ENCODE measurements at places on chromosomes 6 and 20. TPM values are rescaled to one million over a fixed set of nuclear protein-coding genes. Genes with fewer than 3 reads are reported as not detected.

TINAG gene
- total RNA-seq = not detected

NKX2-4 gene
- not detected for total RNA-seq

DNA sequence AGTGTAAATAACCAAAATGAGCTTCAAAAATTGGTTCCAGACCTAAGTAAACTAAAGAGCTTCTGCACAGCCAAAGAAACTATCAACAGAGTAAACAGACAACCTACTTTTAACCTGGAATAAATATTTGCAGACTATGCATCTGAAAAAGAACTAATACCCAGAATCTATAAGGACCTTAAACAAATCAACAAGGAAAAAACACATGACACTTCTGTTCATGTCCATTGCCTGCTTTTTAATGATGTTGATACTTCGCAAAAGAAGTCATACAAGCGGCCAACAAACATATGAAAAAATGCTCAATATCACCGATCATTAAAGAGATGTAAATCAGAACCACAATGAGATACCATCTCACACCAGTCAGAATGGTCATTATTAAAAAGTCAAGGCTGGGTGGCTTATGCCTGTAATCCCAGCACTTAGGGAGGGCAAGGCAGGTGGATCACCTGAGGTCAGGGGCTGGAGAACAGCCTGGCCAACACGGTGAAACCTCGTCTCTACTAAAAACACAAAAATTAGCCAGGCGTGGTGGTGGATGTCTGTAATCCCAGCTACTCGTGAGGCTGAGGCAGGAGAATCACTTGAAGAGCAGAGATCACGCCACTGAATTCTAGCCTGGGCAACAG lies 42.5 kb upstream of the DST start:
- no peak for DNase-seq

DNA sequence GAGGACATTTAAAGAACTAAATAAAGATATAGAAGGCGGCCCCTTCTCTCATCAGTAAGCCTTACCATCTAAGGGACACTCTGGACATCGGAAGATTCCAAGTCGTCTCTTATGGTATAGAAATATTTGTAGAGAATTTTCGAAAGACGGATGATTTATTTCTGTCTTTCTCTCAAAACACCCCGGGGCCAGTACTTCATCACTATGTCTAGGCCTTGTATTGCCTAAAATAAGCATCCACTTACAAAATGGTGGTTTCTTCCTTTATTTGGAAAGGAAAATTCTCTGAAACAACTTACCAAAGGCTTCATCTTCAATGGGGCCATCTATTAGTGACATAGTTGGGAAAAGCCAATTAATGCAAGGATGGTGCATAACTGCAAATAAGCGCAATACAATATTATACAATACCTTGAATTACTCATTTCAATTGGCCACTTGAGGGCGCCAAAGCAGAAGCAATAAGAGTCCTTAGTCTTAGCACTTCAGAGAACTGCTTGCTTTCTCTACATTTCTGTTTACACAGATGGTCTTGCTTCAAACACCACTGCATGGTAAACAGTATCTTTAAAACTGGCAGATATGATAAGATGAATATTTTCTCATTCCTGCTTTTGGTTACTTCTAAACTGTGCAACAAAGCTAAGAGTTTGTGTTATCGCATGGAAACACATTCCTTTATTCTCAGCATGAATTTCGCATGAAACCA lies 113.2 kb downstream of the VIP start:
- peak; percentile 59 for DNase-seq

EYA2 gene
- 15.3 TPM for total RNA-seq

- no peak for DNase-seq
Observed at GRCh38 chr6:129920103-129920798, 59.1 kb upstream of the TMEM244 start.

DNA sequence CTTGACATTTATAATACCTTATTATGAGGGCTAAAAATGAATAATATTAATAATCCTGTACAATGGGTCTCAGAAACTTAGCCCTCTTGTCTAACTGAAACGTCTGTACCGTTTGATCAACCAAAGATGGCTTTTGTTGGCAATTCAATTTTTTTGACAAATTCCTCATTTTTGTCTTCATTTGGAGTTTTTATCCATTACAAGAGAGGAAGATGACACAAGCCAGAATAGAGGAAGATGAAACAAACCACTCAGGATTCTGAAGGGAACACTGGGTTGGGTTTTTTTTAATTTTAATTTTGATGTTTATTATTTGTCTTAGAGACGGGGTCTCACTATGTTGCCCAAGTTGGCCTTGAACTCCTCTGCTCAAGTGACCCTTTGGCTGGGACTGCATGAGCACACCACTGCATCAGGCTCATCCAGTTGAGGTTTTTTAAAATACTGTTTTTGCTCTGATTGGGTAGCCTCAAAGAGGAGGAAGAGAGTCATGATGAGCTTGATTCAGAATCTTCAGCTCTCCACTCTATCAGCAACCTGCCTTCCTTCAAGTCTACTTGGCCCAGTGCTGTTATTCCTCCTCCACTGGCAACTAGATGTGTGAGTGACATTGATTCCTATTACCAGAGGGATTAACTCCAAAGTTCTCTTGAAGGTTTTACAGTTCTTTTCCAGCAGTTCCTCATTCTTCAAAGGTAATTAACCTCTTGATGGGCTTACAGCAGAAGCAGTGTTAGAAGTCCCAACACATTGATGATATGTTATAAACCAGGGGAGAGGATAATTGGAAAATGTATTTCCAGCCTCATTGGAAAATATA lies 71.3 kb downstream of the ATXN1 start:
- DNase-seq = no peak

TCP11 gene
- total RNA-seq = not detected

DNA sequence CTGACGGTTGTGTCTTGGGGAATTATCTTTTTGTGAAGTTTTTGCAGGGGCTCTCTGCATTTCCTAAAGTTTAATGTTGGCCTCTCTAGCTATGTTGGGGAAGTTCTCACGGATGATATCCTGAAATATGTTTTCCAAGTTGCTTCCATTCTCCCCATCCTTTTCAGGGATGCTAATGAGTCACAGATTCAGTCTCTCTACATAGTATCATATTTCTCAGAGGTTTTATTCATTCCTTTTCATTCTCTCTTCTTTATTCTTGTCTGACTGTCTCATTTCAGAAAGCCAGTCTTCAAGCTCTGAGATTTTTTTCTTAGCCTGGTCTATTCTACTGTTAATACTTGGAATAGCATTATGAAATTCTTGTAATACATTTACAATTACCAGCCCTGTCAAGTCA lies 61.3 kb downstream of the UNC5CL start:
- no peak for DNase-seq

FAM83D gene
- total RNA-seq = 1.5 TPM

GRCh38 chr6:128463942-128464341 lies 56.5 kb downstream of the PTPRK start:
- no peak for DNase-seq

DNA sequence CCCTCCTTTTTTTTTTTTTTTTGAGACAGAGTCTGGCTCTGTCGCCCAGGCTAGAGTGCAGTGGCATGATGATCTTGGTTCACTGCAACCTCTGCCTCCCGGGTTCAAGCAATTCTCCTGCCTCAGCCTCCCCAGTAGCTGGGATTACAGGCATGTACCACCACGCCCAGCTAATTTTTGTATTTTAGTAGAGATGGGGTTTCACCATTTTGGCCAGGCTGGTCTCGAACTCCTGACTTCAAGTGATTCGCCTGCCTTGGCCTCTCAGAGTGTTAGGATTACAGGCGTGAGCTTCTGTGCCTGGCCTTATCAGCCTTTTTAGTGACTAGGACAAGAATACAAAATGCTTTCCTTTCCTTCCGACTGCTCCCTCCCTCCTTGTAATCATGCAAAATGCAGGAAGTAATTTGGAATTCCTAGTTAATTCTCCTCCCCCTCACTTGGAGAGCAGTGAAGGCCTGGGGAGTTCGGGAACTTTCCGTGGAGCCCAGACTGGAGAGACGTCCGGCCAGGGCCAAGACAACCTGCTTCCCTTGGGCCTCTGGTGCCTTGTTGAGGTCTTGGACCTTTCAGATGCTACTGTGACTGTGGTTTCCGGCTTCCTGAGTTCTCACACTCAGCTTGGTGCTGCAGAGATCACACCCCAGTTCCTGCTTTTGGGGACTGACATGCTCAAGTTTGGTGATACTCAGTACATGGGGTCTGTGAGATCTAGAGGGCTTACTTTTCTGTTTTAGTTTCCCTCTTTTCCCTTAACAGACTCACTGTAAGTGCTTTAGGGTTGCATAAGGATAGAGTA lies 3.9 kb upstream of the PHF20 start:
- peak; percentile 58 for DNase-seq

DNA sequence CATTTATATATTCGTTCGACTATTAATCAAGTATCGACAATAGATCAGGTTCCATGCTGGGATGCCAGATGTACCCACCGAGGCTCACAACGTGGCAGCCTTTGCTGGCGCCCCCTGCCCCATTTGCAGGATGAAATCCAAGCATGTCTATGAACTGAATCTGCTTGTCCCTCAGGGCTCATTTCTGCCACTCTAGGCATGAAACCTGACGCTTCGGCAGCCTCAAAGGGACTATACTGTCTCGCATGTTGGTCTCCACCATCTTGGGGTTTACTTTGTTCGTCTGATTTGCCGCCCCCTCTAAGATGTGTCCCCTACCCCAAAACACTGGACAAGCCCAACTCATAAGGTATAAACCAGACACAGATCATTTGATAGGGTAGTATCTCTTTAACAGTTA lies 36.7 kb downstream of the HUS1B start:
- no peak for DNase-seq

RIPOR3 gene
- total RNA-seq = 5.0 TPM

DNA sequence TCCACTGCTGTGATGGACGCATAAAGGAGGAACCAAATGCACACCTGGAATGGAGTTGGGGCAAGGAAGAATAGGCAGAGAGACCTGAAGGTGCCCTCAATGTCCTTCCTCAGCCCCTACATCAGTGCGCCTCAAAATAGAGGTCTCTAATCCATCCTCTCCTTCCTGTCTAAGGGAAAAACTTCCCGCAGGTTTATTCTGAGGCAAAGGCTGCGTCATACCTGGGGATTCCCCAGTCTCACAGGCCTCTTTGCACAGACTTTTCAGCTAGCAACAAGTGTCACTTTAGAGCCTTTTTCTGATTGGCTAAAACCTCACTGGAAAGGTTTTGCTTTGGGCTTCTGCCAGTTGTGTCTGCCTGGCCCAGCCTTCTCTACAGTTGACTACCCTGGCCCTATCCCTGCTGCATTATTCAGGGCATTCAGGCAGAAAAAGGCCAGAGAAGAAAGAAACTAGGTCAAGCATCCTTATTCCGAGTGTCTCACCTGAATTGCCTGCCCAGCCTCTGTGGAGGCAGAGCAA lies 1.8 kb upstream of the HLA-DQB1 start:
- DNase-seq = no peak

LAMA5 gene
- total RNA-seq = 433 TPM

DNA sequence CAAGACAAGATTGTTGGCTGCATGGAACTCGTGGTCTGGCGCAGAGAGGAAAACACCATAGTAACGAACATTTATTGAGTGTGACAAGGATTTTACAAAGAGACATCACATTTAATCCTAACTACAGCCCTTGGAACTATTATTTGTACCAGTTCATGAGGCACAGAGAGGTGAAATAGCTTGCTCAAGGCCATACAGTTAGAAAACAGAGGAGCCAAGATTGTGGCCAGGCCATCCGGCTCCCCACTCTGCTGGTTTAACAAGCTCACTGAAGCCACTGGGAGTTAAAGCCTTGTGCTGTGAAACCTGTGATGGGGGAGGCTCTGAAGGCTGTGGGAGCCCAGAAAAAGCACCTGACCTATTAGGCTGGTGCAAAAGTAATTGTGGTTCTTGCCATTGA lies 74.9 kb upstream of the ZNFX1 start:
- no peak for DNase-seq

- no peak for DNase-seq
Observed at GRCh38 chr6:142783499-142783898, 161.5 kb downstream of the HIVEP2 start.

All from ureter (tissue), 1 donor.